ENCODE measurements at places on chromosomes 2 and 18. TPM values are rescaled to one million over a fixed set of nuclear protein-coding genes. Genes with fewer than 3 reads are reported as not detected.

GRCh38 chr18:55349685-55350084 is 238.3 kb downstream of the TCF4 start:
- no peak overlapping the region for H3K27ac ChIP-seq
- no peaks in the 10 kb centered on the region for H3K4me1 ChIP-seq
- H3K4me3 ChIP-seq = no peak overlapping the region
- no peaks in the 10 kb centered on the region for H3K27me3 ChIP-seq

- no peak overlapping the region for H3K4me3 ChIP-seq
- DNase-seq = no peak
- H3K4me1 ChIP-seq = peaks cover 3% of the 10 kb centered on the region
- no peak overlapping the region for H3K27ac ChIP-seq
- H3K36me3 ChIP-seq = no peaks in the 10 kb centered on the region
- no peaks in the 10 kb centered on the region for H3K27me3 ChIP-seq
Measured at GRCh38 chr2:171143670-171144062, 17.0 kb downstream of the TLK1 start.

- H3K36me3 ChIP-seq = no peaks in the 10 kb centered on the region
- no peaks in the 10 kb centered on the region for H3K4me1 ChIP-seq
- no peaks in the 10 kb centered on the region for H3K27me3 ChIP-seq
- H3K4me3 ChIP-seq = no peak overlapping the region
- DNase-seq = no peak
Measured at GRCh38 chr2:190766174-190766572, 114.4 kb upstream of the GLS start.

- no peak overlapping the region for H3K27ac ChIP-seq
- DNase-seq = no peak
- H3K27me3 ChIP-seq = no peaks in the 10 kb centered on the region
- H3K36me3 ChIP-seq = no peaks in the 10 kb centered on the region
- no peak overlapping the region for H3K4me3 ChIP-seq
Measured at GRCh38 chr18:47397671-47398319, 146.3 kb upstream of the SKOR2 start.

Gene MRPL53
- 69.5 TPM for total RNA-seq

DNA sequence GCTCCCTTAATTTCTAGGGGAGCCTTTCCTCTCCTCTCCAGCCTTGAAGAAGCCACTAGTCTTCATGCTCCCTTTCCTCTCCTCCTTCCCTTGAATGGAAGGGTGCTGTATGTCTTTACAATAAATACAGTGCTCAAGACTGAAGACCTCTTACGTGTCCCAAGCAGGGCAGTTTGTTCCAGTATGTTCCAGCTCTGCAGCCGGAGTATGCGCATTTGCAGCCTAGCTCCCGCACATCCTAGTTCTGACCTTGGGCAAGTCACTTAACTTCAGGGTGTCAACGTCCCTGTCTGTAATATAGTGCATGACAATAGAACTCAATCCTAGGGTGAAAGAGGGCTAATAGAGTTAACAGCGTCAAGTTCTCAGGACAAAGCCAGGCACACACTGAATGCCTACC is 208.0 kb downstream of the HAUS1 start:
- H3K4me1 ChIP-seq = no peaks in the 10 kb centered on the region
- H3K27ac ChIP-seq = no peak overlapping the region
- no peak for DNase-seq
- H3K4me3 ChIP-seq = no peak overlapping the region
- H3K36me3 ChIP-seq = no peaks in the 10 kb centered on the region

DNA sequence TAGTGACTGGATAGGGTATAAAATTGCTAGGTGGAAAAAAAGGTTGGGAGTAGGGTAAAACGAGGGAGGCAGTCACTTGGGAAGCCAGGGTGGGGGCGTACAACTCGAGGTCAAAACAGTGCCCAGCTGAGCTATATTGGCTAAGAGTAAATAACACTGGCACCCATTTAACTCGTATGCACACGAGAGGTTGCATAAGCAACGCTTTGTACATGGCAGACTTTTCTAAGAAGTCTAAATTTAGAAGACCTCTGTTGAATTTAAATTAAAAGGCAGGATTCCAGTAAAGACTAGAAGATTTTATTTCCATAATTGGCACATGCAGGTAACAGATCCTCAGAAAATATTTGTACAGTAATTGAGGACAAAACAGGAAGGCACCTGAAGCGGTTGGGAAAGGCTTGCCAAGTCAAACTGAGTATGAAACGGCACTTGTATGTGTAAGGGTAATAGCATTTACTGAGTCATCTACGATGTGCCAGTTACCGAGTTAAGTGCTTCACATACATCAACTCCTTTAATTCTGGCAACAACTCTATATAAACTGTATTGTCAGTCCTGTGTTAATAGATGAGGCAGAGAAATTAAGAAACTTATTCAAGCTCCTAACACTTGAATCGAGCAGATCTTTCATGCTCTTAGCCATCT is 1.4 kb upstream of the MALT1 start:
- H3K4me3 ChIP-seq = no peak overlapping the region
- no peaks in the 10 kb centered on the region for H3K27me3 ChIP-seq
- H3K27ac ChIP-seq = peak overlapping the region; percentile 97
- H3K4me1 ChIP-seq = peaks cover 34% of the 10 kb centered on the region
- no peaks in the 10 kb centered on the region for H3K36me3 ChIP-seq

DNA sequence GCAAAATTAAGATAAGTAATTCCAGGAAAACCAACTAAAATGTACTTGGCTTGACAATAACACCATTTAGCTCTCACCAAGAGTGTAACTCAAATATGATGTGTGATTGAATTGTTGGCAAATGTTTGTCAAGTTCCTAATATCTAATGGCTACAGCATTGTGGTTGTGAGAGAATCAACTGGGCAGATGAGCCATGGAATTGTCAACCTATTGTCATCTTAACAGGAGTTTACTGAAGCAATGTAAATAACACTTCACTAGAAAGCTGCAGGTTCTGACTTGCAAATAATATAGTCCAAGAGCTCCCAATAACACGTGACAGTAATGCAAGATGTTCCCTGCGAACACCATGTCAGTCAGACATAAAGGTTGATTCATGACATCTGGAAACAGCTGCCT is 495.2 kb upstream of the MEIS1 start:
- no peaks in the 10 kb centered on the region for H3K36me3 ChIP-seq
- H3K4me1 ChIP-seq = no peaks in the 10 kb centered on the region
- H3K4me3 ChIP-seq = no peak overlapping the region
- no peak for DNase-seq
- H3K27ac ChIP-seq = no peak overlapping the region

Gene GDF7
- total RNA-seq = 0.37 TPM

DNA sequence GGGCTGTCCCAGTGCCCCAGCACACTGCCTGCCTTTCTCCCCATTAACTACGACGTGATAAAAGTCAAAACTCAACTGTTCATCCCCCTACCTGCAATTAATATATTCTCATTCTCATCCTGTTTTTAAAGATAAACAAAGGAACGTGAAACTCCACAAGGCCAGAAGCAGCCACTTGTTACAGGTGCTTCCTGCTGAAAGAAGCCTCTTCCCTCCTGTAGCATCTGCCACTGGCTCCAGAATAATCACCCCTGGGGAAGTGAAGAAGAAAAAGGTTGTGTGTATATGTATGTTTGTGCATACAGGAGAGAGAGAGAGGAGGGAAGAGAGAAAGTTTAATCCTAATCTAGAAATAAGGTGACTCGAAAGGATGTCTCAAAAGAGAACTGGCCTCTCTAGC is 27.1 kb downstream of the KIAA2012 start:
- DNase-seq = no peak
- H3K27me3 ChIP-seq = no peaks in the 10 kb centered on the region
- H3K27ac ChIP-seq = no peak overlapping the region
- no peaks in the 10 kb centered on the region for H3K4me1 ChIP-seq
- H3K36me3 ChIP-seq = no peaks in the 10 kb centered on the region

- H3K27ac ChIP-seq = no peak overlapping the region
- no peaks in the 10 kb centered on the region for H3K27me3 ChIP-seq
- no peak for DNase-seq
- H3K4me1 ChIP-seq = no peaks in the 10 kb centered on the region
- no peak overlapping the region for H3K4me3 ChIP-seq
- no peaks in the 10 kb centered on the region for H3K36me3 ChIP-seq
Measured at GRCh38 chr2:48767330-48767729, 11.8 kb upstream of the LHCGR start.

DNA sequence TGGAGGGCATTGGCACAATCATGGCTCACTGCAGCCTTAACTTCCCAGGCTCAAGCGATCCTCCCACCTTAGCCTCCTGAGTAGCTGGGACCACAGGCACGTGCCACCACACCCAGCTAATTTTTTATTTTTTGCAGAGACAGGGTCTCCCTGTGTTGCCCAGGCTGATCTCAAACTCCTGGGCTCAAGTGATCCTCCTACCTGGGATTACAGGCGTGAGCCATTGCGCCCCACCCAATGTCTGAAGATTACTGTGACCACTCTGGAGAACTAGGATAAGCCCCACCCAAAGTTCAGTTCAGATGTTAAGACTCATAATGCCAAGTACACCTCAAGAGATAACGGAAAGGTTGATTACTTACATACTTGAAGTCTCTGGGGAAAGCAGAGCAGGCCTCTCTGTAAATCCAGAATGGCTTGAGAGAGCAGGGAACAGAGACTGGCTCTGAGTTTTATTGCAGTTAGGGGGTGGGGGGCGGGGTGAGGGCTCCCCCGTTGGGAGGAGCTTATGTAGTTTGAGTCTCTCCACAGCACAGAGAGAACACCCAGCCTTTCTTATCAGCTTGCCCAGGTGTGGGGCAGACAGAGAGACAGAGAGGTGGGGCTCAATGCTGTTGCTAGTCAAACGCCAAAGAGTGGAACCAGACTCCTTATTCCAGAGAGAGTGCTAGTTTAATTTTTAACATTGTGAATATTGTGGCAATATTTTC is 26.5 kb upstream of the ERICH2 start:
- no peak overlapping the region for H3K4me3 ChIP-seq
- H3K36me3 ChIP-seq = no peaks in the 10 kb centered on the region
- peak overlapping the region; percentile 63 for H3K27ac ChIP-seq
- H3K27me3 ChIP-seq = no peaks in the 10 kb centered on the region
- H3K4me1 ChIP-seq = peaks cover 6% of the 10 kb centered on the region

DNA sequence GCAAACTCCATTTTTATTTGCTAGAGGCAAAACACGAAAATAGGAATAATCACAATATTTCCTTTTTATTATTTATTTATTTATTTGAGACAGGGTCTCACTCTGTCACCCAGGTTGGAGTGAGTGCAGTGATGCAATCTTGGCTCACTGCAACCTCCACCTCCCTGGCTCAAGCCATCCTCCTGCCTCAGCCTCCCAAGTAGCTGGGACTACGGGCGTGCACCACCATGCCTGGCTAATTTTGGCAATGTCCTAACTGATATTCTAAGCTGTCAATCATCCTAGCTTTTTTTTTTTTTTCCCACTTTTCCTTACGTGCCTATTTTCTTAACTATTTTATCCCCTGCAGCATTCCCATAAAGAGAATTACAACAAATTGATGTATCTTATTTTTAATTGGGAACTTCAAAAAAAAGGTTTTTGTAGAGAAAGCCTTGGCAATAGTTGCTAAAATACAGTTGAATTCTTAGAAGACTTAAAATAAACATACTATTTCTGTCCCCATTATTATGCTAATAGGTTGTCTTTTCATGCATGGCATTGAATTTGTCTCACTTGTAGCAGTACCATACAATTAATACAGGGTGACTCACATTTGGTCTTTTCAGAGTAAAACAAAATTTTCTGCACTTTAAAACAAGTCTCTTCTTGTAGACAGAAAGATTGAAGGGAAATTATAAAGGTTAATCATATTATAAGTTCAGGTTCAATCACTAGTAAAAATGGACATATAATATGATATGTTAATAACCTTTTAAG is 153.5 kb downstream of the SLC39A10 start:
- DNase-seq = no peak
- H3K27ac ChIP-seq = no peak overlapping the region
- H3K36me3 ChIP-seq = no peaks in the 10 kb centered on the region
- H3K4me3 ChIP-seq = no peak overlapping the region

DNA sequence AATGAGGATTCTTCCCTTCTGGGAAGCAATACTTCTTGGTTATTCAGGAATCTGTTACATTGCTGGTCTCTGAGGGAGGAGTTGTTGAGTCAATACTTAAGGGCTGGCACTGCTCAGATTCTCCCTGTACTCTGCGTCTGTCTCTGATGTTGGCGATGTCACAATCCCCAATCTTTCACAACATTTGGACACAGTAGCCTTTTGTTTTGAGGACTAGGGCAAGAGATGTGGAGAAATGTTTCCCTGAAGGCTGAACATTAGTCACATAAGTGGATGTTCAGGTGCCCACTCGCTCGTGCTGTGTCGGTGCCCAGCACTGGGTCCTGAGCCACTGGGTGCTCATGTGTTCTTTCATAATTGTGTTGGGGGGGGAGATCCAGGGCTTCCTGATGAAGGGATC is 55.0 kb downstream of the MAPK4 start:
- no peaks in the 10 kb centered on the region for H3K27me3 ChIP-seq
- no peaks in the 10 kb centered on the region for H3K4me1 ChIP-seq
- H3K36me3 ChIP-seq = no peaks in the 10 kb centered on the region

Gene BCL2
- total RNA-seq = 6.3 TPM

Gene LOXL3
- 12.2 TPM for total RNA-seq

GRCh38 chr2:222572264-222572721 is 83.6 kb downstream of the FARSB start:
- peaks cover 8% of the 10 kb centered on the region for H3K4me1 ChIP-seq
- DNase-seq = no peak
- H3K27me3 ChIP-seq = no peaks in the 10 kb centered on the region
- H3K27ac ChIP-seq = no peak overlapping the region
- H3K36me3 ChIP-seq = no peaks in the 10 kb centered on the region

DNA sequence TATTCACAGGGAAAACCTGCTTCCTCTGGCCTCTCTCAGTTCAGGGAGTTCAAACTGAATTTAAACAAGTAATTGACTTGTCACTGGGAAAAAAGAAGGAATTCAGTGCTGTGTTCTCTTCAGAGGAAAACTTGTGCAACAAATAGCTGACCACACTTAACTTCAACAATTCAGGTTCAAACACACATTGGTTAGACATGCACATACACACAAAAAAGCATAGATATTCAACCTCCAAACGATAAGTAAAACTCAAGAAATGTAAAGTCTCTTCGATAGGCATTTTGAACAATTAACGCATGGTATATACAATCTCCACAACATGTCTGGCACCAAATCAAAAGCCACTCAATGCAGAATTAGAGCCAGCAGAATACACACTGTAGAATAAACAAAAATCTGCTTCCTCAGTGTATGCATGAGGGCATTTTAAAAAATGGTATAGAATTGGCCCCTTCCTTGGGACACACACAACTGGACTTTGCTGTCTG is 269.0 kb downstream of the TCF4 start:
- no peak overlapping the region for H3K4me3 ChIP-seq
- H3K36me3 ChIP-seq = no peaks in the 10 kb centered on the region
- peaks cover 33% of the 10 kb centered on the region for H3K4me1 ChIP-seq
- no peaks in the 10 kb centered on the region for H3K27me3 ChIP-seq
